ENCODE measurements at places on chromosomes 3 and 15.

- no peak for DNase-seq
Measured at GRCh38 chr15:77710637-77711036, 77.9 kb upstream of the LINGO1 start.

GRCh38 chr3:4531478-4532025 is 38.4 kb downstream of the ITPR1 start:
- no peak for DNase-seq

DNA sequence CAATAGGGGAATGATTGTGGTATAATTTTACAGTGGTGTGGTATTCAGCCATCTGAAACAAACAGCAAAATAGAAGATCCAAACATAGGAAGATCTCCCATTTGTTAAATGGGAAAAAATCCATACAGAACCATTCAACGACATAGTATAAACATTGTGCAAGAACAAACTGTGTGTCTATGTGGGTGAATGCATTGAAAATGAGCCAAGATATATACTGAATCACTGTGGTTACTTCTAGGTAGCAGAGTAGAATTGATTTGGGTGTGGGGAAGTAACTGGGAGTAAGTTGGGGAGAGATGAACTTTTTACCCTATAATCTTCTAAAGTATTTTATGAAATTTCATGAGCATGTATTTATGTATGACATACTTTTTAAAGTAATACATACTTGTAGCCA is 123.1 kb upstream of the UMPS start:
- DNase-seq, result no peak

DNA sequence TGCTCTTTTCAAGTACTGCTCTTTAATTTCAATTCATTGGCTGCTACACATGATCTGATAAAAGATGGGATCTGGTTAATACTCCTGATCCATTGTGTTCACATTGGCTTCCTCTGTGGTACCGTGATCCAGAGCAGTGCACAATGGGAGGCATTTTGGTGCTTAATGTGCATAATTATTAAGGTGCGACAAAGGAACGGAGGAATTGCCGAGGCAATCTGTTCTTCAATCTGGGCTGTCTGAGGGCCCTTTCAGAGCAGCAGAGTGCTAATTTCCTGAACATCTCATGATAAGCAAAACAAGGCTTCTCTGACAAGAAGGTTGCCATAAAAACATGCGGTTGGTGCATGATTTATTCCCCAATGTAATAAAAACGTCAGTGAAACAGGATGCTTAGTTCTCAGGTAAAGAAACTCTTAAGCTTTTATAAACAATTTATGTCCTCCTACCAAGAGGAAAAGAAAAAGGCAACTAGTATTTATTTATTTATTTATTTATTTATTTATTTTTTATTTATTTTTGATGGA is 64.0 kb upstream of the EPHA3 start:
- DNase-seq, result no peak

GRCh38 chr3:8542190-8543135 is 40.8 kb downstream of the LMCD1 start:
- no peak for DNase-seq

GRCh38 chr15:47405365-47406162 is 311.7 kb upstream of the SEMA6D start:
- no peak for DNase-seq

- no peak for DNase-seq
Measured at GRCh38 chr3:33355611-33356010, 78.4 kb downstream of the FBXL2 start.

GRCh38 chr3:164155400-164155799 is 922.9 kb downstream of the SI start:
- no peak for DNase-seq

DNA sequence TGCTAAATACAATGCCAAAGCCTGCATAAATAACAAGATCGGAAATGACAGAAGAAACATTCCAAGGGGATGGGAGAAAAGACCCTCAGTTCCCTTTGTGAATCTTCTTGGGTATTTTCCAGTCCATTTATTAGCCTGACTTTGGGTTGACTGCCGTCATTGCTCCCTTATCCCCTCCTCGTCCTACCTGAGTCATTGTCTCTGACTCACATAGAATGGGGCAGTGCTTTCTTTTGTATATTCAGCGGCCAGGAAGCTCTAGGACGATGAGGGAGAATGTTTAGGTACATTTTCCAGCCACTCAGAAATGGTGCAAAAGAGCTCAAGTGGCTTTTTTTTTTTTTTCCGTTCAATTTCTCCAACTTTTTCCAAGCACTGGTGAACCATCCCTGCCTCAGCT is 71.6 kb downstream of the KAT2B start:
- no peak for DNase-seq

DNA sequence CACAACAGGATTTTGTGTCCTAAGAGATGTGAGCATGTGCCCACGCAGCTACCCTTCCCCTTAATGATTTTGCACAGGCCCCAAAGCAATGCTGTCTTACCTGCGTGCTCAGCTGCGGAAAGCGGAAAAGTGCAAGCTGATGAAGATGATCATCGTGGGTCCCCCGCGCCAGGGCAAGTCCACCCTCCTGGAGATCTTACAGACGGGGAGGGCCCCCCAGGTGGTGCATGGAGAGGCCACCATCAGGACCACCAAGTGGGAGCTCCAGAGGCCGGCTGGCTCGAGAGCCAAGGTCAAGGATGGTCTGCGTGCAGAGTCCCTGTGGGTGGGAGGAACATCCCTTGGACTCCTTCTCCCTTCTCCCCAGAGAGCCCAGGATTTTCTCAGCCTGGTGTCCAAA is 103.1 kb downstream of the LRRK1 start:
- DNase-seq, result no peak

DNA sequence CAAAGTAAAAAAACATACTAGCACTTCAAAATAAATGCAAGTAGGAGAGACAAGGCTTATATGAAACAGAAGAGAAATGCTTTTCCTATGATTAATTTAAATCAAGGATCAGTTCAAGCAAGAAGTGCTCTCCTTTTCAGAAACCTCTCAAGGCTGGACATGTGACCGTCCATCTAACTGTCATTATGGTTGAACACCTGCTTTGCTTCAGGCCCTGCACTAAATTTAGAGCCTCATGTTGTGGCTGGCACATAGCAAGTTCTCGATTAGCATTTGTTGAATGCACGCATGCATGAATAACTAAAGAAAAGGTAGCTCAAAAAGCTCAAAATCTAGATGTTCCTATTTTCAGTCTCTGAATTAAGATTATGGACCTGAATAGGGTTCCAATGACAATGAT is 82.0 kb downstream of the SV2B start:
- DNase-seq, result no peak

GRCh38 chr15:62902821-62903220 is 139.7 kb upstream of the TPM1 start:
- no peak for DNase-seq

GRCh38 chr3:80086426-80086825 is 318.6 kb upstream of the ROBO1 start:
- DNase-seq, result no peak

DNA sequence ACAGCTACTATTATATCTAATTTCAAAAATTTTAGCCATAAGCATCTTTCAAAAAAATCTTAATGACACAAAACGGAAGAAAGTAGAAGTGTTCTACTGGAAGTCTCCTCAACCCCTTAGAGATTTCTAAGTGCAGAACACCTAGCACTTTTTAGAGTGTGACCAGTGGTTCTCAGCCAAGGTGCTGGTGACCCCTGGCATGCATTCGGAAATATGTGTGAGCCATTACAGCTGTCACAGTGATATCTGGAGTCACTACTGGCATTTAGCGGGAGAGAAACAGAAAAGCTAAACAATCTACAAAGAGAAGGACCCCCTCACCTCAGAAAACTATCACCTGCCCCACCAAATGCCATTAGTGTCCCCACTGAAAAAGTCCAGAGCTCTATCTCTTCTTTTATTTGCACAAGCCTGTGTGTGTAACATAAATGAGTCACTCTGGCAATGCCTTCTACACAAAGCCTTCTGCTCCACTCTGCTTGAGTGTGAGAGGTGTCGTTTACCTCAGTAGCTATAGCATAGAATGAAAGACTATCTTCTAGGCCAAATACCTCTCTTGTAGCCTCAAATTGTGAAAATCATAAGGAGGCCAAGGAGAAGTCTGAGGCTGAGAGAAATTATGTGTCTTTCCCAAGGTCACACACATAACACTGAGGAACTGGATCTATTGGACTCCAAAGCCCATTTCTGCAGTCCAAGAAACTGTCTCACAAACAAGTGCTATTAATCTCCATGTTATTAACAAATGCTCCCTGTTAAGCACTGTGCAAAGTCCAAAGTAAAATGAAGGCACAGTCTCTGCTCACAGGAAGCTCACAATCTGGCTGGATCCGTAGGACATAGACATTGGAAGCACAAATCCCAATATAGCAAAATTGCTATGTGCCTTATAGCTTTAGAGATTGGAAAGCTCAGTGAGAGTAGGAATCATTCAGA is 28.5 kb upstream of the KCNMB2 start:
- DNase-seq, result no peak

DNA sequence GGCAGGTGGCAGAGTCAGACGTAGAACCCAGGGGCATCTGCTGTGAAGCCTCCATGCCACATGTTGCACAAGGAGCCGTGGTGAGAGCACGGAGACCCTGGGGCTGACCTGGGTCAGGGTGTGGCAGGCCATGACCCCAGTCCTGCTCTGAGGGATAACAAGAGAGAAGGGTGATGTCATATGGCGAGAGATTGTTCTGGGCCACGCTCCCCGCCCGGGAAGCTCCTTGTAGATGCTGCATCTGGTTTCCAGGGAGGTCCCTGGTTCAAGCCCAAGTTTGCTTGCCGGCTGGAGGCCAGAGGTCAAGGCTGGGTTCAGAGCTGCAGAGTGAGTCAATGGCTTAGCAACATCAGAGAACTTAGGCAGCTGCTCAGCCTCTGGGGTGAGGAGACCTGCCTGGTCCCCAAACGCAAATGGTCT is 17.3 kb downstream of the FGD5 start:
- peak; percentile 87 for DNase-seq

DNA sequence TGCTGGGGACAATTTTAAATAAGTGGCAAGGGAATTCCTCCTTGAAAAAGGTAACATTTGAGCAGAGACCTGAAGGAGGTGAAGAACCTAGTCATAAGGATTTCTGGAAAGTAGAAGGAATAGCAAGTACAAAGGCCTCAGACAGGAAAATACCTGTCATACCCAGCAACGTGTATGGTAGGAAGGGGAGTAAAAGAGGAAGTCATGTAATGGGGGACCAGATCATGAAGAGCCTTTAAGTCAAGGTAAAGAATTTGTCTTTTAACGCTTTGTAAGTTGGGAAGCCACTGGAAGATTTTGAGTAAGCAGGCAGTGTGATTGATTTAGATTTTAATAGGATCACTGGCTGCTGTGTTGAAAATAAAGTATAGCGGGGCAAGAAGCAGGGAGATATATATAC is 43.4 kb upstream of the FAH start:
- DNase-seq, result no peak

DNA sequence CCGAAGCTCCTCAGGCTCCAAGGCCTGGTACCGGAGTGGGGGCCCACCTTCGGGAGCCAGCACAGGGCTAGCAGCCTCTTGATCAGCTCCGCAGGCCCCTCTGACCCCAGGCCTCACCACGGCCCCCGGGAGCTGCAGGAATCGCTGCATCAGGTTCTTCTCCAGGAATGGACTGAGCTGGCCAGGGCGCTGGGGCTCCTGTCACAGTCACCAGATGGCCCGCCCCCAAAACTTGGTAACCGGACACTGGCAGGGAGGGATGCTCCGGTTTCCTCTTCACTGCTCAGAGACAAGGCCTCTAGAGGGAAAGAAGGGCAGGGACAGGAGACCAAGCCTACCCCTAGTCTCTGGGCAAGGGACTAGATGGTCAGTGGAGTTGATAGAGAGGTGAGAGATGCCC is 9.9 kb downstream of the AP3B2 start:
- DNase-seq, result no peak

DNA sequence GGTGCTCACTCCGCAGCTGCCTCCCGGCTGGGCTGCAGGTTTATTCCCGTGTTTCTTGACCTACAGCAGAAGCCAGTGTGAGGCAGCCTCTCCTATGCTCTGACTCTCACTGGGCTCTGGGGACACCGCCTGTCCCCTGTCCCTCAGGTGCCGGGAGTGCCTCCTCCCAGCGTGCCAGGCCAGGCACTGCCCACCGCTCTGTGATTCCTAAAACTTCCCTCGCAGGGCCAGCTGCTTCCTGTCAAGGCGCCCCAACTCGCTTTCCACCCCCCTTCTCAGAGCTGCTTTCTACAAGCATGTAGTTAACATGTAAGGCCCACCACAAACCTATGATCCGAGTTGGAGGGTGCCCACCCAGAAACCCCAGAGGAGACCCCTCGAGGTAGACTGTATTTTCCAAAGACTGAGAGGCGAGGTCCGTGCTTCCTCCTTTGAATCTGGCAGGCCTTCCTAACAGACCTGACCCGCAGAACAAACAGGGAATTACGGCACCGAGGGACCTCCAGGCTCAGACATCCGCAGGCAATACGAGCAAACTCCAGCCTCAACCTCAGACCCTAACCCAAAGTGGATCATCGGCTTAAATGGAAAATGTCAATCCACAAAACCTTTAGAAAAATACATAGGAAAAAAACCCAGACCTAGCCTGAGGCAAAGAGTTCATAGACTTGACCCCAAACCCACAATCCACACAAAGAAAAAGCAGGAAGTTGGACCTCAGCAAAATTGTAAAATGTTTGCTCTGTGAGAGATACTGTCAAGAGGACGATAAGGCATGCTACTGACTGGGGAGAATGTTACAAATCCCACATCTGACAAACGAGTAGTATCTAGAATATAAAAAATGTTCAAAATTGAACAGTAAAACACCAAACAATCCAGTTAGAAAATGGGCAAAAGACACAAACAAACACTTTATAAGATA is 121.3 kb upstream of the IQSEC1 start:
- DNase-seq, result peak; percentile 18

GRCh38 chr3:153260681-153261080 is 98.7 kb downstream of the RAP2B start:
- no peak for DNase-seq

DNA sequence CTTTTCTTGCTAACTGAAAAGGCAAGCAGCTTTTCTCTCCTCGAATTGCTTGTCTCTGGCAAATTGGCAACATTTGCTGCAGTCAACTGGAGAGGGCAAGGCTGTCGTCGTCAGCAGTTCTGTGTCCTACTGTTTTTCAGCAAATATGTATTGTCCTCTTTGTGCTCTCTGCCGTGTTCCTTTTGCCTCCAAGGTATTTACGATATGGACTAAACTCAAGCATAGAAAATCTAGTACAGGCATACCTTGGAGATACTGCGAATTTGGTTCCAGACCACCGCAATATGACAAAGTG is 558 bp upstream of the SLC30A4 start:
- DNase-seq, result no peak

GRCh38 chr3:46609212-46609721 is 3.1 kb upstream of the FAM240A start:
- DNase-seq, result no peak

GRCh38 chr3:160677459-160677881 is 510 bp downstream of the ARL14 start:
- no peak for DNase-seq

- DNase-seq, result no peak
Measured at GRCh38 chr3:40079847-40080240, 229.7 kb upstream of the EIF1B start.

DNA sequence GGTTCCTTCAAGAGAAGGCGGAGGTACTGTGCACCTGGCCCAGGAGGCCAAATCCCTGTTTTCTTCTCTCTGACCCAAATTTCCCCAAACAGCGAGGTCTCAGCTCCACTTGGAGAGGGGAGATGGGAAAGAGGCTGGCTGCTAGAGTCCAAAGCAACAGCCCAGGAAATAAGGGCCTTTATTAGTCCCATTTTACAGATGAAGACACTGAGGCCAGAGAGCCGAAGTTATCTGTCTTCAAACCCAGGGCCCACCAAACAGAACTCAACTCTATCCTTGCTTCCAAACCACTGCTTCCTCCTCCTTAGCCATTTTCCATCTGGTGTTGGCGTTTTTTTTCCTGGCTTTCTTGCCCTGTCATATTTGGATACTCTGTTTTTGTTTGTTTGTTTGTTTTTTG is 22.0 kb upstream of the FLNB start:
- no peak for DNase-seq

GRCh38 chr3:32734756-32735155 is 49.8 kb downstream of the CNOT10 start:
- DNase-seq, result no peak
